ENCODE measurements at places on chromosomes 7 and 10.

GRCh38 chr7:28847176-28847575, 111.0 kb downstream of the TRIL start:
- DNase-seq = no peak

DNA sequence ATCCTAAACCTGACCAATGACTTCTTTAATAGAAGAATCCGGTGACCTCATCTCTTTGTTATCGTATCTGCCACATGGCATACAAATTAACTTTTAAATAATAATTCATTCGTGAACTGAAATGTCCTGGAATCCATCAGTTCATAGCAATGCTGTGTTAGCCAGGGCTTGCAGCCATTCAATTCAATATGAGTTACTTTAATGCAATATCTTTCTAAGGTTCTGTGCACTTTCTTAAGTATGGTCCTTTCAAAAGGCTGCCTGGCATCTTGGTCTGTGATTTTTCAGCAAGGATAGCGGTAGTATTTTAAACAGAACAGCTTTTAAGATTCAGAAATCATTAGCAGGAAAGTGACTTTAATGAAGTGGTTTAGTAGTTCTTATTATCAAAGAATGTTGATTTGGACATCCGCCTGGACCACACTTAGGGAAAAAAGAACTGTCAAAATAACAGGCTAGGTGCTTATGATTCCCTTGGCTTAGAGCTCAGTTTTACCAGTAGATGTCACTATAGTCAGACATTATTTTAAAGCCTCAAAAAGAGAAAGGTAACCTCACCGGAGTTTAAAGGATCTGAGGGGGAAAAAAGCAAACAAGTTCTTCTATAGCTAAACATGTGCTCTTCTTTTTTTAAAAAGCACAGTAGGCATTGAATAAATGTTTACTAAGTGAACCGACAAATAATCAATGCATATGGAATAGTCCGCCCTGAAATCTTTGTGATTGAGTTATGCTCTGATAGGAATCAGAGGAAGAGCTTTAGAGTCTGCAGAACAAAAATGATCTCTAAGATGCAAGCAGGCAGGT, 22.7 kb downstream of the SLC35G1 start:
- no peak for DNase-seq

GRCh38 chr10:73892310-73893030, 18.1 kb upstream of the CAMK2G start:
- no peak for DNase-seq

GRCh38 chr10:17455015-17455520, 673 bp upstream of the ST8SIA6 start:
- no peak for DNase-seq

DNA sequence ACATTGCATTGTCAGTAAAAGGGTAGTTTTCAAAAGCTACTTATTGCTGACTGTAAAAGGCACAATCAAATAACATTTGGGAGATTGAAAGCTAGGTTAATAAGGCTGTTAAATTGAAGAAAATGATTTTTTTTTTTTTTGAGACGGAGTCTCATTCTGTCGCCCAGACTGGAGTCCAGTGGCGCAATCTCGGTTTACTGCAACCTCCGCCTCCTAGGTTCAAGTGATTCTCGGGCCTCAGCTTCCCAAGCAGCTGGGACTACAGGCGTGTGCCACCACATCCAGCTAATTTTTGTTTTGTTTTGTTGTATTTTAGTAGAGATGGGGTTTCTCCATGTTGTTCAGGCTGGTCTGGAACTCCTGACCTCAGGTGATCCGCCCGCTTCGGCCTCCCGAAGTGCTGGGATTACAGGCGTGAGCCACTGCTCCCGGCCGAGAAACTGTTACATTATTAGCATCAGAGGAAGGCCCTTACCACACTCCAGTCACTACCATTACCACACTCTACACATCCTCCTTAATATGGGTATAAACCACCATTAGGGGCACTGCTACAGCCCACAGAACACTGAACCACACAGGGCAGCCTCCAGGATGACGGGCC, 1.0 kb downstream of the CYP51A1 start:
- no peak for DNase-seq

- no peak for DNase-seq
Observed at GRCh38 chr10:14399641-14400040, 68.9 kb upstream of the FRMD4A start.

DNA sequence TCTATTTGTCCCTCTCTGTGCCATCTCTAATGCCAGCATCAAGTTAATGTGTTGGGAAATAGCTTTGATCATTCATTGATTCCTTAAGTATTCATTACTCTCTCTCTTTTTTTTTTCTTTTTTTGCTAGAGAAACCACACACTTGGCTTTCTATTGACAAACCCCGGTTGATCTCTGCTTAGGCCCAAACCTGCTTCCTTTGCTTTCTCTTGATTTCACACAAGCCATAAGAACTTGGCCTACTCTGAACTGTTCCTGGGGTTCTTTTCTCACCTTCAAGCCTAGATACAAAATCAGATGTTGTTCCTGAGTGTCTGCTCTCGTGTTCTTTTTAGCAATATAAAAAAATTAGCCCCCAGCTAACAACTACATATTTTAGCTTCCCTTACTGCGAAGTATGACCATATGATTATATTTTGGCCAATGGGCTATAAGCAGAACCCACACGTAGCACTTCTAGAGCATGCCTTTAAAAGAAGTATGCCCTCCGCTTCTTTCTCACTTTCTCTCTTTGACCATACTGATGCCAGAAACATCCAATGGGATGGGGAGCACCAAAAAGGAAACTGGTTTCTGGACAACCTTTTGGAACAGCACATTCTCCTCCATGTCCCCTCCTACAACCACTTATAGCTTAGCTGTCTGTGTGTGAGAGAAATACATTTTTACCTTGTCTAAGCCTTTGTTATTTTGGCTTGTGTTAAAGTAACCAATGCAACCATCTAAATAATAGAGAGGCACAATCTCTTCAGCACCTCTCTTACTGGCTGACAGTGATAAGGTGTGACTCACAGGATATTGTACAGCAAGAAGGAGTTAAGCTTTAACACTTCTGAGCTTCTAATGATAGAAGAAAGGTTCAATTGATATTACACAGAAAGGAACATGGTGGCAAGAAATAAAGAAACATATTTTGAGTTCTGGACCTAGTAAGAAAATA, 96.6 kb upstream of the LRRN3 start:
- no peak for DNase-seq

GRCh38 chr10:13686331-13686752, 99.6 kb downstream of the PRPF18 start:
- no peak for DNase-seq

- DNase-seq = no peak
Observed at GRCh38 chr7:128904381-128905197, 5.9 kb downstream of the KCP start.

DNA sequence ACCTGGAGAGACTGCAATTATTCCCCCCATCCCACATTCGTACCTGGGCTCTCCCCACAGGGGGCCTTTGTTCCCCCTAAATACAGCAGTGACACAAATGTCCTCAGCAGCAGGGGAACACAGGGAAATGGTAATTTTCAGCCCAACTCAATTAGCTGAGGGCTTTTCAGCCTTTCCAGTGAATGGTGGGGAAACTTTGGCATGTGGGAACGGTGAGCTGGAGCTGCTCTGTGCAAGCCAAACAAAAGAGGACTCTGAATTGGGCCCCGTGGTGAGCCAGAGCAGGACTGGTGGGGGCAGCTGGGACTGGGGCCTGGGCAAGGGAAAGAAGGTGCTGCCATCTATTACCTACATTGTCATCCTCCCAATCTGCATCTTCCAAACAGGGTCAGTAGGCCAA, 51.0 kb downstream of the FBXW4 start:
- DNase-seq = no peak

DNA sequence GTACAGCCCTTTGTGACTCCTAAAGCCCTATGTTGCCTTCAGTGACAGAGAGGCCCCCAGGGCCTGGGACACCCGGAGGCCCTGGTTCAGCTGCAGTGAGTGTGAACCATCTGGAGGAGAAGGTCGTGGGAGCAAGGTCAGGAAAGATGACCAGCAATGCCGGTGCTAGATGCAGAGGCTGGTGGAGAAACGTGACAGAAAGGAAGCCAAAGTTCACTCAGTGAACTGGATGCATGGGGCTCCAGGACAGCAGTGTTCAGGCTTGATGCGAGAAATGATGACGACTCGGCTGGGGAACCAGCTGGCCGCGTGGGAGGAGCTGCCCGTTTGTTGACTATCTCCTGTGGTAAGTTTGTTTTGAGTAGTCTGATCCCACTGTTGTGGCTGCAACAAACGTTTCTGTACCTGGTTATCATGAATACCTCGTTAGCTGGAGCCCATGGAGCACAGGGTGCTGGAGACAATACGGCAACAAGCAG, 54.1 kb upstream of the MKRN1 start:
- DNase-seq = no peak

DNA sequence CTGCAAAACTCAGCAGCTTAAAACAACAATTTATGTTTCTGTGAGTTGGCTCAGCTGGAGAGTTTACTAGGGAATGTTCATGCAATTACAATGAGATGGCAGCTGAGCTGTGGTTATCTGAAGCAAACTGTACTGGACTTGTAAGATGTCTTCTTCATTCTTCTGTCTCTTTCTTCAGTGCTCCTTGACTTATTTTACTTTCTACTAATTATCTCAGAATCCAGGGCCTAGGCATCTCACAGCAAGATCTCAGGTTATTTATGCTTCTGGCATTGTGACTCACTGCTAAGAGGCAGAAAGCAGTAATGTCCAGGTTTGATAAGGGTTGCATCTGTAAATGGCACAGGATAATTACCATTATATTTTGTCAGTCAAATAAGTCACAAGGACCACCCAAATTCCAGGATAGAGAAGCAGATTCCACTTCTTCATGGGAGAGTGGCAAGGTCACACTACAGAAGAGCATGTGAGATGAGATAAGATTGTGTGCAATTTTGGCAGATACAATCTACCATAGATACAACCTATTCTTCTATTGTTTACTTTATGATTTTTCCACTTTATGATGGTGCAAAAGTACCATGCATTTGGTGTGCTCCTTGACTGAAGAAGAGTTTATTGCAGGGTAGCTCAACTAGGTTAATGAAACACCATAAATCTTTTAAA, 16.8 kb downstream of the VIM start:
- no peak for DNase-seq

DNA sequence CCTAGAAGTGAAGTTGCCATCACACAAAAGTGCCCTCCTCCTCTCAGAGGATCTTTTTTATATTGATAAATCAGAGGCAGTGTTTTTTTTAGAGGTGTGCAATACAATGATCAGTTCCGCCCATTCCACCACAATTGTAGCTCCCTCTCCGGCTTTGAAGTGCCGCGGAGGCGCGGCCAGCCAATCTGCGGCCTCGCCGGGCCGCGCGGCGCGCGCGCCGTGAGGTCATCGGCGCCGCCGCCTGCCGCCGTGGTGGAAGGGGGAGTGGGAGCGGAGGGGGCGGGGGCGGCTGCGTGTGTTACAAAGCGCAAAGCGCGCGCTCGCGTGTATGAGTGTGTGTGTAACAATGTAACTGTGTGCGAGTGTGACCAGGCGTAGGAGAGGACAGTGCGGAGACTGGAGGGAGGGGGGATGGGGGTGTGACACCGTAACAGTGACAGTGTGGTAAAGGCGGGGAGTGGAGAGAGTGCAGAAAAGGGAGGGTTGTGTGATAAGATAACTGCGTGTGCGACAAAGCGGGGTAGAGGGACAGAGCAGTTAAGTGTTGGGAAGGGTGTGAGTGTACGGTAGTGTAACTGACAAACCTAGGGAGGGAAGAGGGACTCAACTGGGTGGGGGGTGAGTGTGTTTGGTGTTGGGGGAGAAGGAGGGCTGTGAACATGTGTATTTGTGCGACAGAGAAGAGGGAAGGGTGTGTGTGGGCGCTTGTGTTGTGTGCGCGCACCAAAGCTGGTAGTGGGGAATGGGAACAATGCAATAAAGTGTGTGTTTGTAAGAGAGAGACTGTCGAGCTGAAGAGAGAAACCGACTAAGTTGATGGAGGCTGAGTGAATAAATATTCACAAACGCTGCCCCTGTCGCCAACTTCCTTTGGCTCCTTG, at the start of gene SP8:
SP8 (minus strand) TSS at position 108 of the 881 bp plus-strand sequence; CDS start at position 20, 88 bp downstream.
- no peak for DNase-seq

DNA sequence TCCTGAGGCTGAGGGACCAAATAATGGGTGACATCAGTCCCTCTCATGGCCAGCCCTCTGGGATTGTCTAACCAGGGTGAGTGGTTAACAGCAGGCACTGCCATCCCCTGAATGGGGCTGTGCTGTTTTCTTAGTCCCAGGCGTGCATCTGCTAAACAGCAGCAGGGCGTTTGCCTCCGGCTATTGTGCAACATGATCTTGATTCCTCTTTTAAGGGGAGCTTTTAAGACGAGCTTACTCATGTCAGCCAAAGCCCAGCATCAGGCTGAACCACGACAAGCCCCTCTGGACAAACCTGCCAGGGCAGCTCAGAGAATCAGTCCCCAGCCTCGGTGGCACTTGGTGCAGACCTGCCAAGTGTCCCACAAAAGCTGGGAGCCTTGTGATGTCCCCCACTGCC, 16.2 kb upstream of the IGFBP3 start:
- DNase-seq = no peak

DNA sequence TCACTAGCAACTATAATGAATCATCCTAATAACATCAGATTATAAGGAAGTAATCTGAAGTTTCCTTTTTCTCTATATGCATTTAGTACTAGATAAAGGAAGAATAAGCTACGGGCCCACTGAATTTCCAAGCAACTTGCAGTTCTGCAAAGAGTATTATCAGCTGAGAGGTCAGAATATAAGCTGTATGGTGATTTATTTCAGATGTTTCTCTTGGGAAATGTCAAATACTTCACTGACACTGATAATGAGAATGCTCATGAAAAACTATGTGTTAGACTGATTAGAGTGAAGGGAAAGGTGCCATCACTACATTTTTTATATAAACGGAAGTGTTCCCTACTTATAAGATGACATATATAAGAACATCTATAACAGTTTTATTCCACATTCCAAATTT, 251.2 kb upstream of the HGF start:
- DNase-seq = no peak

DNA sequence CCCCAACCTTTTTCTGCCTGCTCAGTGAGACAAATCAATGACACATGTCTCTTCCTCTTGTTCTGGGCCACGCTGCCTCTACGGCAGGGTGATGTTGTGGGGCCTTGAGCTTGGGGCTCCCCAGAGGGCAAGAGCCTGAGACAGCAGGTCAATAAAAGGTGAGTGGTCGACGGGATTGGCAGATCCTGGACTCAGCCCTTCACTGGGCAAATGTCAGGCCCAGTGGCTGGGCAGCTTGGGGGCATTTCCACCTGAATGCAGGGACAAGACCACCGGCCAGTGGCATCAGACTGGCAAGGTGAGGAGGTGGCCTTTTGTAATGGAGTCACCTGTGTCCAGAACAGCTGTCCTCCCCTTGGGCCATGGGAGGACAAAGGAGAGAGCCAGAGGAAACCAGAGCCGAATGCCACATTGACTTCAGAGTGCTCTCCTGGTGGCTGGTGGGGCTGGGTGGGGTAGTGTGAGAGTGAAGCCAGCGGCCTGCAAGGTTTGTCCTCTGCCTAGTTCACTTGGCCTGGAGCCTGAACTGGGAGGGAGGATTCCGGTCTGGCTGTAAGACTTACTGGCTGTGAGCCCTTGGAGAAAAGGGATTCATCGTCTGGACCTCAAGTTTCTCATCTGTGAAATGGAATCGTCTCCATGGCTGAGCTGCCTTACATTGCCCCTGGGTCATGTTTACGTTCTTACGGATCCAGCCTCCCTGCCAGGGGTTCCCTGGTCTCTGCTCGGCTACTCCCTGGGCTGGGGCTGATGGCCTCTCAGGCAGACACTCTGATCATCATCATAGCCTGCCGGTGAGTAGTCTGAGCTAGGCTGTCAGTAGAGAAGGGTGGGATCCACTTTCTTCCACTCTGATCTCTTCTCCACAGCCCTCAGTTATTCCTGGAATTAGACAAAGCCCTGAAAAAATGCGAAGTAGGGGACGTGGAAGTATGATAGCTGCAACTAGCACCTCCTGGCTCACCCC, 25.4 kb upstream of the CRHR2 start:
- DNase-seq = no peak
